ENCODE measurements at places on chromosomes 1 and 21.

DNA sequence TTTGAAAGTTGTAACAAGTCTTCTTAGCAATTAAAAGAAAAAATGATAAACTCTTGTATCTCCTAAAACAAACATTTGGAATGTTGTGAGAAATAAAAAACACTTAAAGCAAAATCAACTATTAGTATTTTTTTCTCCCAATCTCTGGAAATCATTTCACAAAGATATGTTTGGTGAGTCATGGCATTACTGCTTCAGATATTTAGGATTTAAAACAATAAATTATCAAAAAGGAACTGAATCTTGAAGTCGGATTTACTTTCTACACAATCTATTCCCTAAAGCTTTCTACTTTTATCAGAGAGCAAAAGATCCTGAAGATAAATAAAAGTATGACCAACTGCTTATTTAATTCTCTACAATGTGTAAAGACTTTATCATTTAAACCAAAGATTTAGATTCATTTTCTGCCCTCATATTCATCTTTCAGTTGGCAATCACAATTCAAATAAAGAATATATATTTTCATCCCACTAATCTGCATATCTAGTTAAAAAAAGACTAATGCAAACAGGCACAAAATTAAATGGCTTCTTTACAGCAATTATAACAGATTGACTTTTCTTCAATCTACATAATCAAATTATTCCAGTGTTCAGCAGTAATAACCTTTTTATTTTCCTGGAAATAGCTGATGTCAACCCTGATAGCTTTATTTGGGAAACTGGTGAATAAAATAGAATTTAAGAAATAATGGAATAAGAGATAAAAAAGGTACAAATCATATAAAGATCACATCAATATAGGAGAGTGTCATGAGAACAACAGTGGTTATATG, 230.0 kb downstream of the COP1 start:
- no peak for DNase-seq

GRCh38 chr1:111489604-111490003, 13.8 kb downstream of the ADORA3 start:
- no peak for DNase-seq

GRCh38 chr21:27498025-27498424, 531.1 kb upstream of the ADAMTS5 start:
- no peak for DNase-seq

DNA sequence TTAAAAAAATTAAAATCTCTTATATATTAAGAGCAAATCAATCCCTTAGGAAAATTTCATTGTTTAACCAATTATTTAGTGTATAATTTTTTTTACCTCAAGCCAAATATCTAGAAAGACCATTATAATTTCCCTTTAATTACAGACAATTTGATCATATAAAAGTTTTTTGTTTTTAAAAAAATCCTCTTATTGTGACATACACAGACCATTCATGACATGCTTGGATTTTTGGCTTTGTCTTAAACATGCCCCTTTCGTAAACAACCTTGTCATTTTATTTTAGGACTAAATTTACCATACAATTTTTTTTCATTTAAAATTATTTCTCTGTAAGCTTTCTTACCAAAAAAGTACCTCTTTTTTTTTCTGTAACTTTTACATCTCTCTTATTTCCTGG, 14.2 kb upstream of the CYP4B1 start:
- no peak for DNase-seq

GRCh38 chr1:19028110-19028509, 71.6 kb upstream of the IFFO2 start:
- DNase-seq: no peak
